Fibroblast of lung (primary cell): ENCODE measurements at places on chromosomes 4 and X.

- H3K27me3 ChIP-seq, result no peaks in the 10 kb centered on the region
- DNase-seq, result no peak
- H3K36me3 ChIP-seq, result no peaks in the 10 kb centered on the region
- no peak overlapping the region for H3K27ac ChIP-seq
- no peak overlapping the region for H3K4me3 ChIP-seq
Observed at GRCh38 chr4:65467068-65467680, 203.1 kb downstream of the EPHA5 start.

GRCh38 chr4:186266729-186267456 is 904 bp downstream of the F11 start:
- no peaks in the 10 kb centered on the region for H3K4me1 ChIP-seq
- peak; percentile 32 for DNase-seq
- H3K27me3 ChIP-seq, result no peaks in the 10 kb centered on the region

DNA sequence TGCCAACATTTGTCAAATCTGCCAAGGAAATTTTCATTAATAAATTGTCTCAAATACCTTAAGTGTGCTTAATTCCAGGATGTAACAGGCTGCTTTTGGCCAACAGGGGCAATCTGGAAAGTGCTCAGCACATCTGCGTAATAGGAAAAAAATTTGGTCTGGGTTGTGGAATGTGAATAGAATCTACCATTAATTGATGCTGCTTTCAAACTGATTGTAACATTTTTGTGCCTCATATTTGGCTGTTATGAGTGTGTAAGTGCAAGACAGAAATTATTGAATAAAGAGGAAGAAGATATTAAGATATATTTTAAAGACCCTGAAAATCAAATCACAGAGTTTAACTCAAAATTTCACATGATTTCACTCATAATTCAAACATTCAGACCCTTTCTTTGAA is 41.1 kb downstream of the REELD1 start:
- H3K36me3 ChIP-seq, result no peaks in the 10 kb centered on the region
- DNase-seq, result peak; percentile 21
- H3K4me1 ChIP-seq, result peaks cover 7% of the 10 kb centered on the region
- H3K27ac ChIP-seq, result no peak overlapping the region

DNA sequence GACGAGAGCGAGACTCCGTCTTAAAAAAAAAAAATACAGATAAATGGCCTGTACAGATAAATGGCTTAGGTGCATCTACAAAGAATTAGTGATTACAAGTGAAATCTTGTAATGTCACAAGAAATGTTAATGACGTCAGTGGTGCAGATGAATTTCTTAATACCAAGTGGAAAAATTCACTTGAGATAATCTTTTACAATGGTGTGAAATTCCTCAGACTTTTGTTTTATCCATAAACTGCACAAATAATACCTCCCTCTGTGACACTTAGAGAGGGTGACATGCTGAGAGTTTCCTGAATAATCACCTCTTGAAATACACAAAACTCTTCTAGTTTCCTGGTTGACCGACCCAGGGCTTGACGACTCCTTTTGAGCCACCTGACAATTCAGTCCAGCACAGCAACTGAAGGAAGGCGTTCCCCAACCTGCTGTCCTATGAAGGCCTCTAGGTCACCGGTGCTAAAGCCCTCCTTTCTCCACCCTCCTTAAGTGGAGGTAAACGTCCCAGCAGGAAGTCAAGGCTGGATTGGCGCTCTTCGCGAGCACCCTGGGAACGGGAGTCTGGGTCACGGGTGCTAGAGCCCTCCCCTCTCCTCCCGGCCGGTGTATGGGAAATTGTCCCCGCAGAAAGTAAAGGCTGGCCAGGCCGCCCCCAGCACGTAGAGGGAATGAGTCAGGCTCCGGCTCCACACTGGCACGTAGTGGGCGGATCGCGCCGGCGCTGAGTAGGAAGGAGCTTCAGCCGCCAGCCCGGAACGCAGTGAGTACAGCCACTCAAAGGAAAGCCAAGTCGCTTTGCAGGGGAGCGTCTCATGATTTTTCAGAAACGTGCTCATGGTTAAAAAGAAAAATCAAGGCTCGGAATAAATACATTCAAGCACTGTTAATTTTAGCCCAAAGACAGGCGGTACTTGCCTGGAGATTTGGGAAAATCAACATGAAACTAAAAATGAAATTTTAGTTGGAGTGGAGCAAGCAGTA is at the start of gene TMEM144:
Gene TMEM144 (plus strand): TSS at position 662 of the 983 bp plus-strand sequence. CDS start 2,182 bp downstream, outside the sequence.
- peak; percentile 79 for DNase-seq
- H3K36me3 ChIP-seq, result no peaks in the 10 kb centered on the region
- H3K4me3 ChIP-seq, result peak within 1 kb of the TSS; percentile 50
- peaks cover 4% of the 10 kb centered on the region for H3K4me1 ChIP-seq
- H3K27me3 ChIP-seq, result no peaks in the 10 kb centered on the region
- peak within 1 kb of the TSS; percentile 18 for H3K27ac ChIP-seq

DNA sequence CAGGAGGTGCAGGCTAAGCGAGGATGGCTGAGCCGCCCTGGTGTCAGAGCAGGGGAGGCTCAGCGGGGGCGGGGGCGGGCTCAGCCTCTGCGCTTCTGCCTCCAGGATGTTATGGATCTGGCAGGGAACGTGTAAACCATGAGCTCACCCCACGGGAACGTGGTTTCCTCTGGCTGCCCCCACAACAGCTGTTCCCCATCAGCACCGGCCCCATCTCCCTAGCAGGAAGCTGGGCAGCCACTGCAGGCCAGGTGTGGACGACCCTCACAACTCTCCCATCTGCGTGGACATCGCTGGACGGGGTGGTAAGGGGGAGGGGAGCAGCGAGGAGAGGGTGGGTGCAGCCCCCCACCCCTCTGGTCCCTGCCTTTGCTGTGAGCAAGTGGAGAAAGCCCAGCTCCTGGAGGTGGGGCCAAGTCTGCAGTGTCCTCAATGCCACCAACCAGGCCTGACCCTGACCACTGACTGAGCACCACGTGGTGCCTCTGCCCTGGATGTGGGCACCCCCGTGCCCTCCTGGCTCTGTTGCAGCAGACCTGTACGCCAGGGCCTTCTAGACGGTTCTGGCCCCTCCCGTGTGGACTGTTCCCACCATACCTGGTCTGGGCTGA is 28.1 kb upstream of the SPON2 start:
- H3K27me3 ChIP-seq, result no peaks in the 10 kb centered on the region
- DNase-seq, result peak; percentile 90
- peaks cover 12% of the 10 kb centered on the region for H3K36me3 ChIP-seq
- peak overlapping the region; percentile 41 for H3K4me3 ChIP-seq
- peaks cover 22% of the 10 kb centered on the region for H3K4me1 ChIP-seq

DNA sequence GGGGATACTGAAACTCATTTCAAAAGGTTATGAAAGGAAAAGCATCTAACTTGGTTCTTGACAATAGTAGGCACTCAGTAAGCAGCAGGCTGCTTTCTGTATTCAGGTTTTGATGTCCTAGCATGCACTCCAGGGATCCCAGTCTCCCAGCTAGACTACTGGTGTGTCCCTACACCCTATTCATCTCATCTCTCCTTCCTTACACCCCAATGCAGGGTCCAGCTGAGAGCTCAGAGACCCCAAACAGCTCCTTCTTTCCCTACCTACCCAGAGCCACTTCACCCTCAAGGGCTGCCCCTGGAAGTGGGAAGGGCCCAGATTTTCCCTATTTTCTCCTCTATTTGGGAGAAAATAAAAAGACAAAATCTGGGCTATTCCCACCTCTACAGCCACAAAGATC is 1.6 kb upstream of the EFNB1 start:
- DNase-seq, result no peak
- H3K4me1 ChIP-seq, result no peaks in the 10 kb centered on the region
- H3K27ac ChIP-seq, result no peak overlapping the region
- H3K36me3 ChIP-seq, result no peaks in the 10 kb centered on the region

DNA sequence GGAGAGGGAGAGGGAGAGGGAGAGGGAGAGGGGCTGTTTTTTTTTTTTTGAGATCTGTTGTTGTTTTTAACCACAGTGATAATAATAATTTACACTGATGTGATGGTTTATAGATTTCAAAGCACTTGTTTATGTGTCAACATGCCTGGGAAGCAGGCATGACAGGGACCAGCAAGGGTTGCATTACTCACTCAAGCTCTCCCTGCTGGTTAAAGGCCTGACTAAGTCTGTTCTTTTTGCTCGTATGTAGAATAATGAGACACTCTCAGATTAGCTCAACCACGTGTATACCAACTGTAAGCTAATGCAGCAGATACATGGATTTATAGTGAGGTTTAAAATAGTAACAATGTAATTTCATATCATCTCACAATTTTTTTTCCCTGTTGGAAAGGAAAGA is 134.6 kb upstream of the BOD1L1 start:
- H3K4me1 ChIP-seq, result no peaks in the 10 kb centered on the region
- H3K27me3 ChIP-seq, result no peaks in the 10 kb centered on the region
- H3K27ac ChIP-seq, result no peak overlapping the region
- no peak overlapping the region for H3K4me3 ChIP-seq

- H3K4me3 ChIP-seq, result no peak overlapping the region
- H3K4me1 ChIP-seq, result no peaks in the 10 kb centered on the region
- DNase-seq, result no peak
- no peaks in the 10 kb centered on the region for H3K36me3 ChIP-seq
- H3K27ac ChIP-seq, result no peak overlapping the region
- no peaks in the 10 kb centered on the region for H3K27me3 ChIP-seq
Observed at GRCh38 chrX:154140742-154141141, 3.3 kb upstream of the OPN1LW start.

DNA sequence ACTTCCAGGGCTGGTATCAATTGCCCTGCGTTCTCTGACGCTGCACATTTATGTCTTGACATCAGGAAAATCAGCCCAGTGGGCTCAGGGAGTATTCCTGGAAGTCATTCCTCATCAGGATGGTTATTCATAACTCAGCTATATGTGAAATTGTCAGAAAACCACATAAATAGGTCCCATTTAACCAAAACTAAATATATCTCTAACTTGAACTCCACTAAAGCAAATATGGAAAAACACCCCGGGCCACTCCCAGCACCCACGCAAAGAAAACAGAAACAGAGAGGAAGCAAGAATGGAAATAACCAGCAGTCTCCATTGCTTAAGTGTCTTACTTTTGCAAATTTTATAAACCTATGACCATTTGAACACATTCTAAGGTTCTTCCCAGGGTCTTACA is 112.0 kb downstream of the IRF2 start:
- H3K27me3 ChIP-seq, result no peaks in the 10 kb centered on the region
- no peaks in the 10 kb centered on the region for H3K36me3 ChIP-seq
- H3K4me1 ChIP-seq, result no peaks in the 10 kb centered on the region
- H3K4me3 ChIP-seq, result no peak overlapping the region

- H3K4me1 ChIP-seq, result no peaks in the 10 kb centered on the region
- no peak overlapping the region for H3K27ac ChIP-seq
- no peak overlapping the region for H3K4me3 ChIP-seq
- H3K36me3 ChIP-seq, result peaks cover 2% of the 10 kb centered on the region
- DNase-seq, result no peak
Observed at GRCh38 chrX:118679290-118679689, 48.1 kb upstream of the IL13RA1 start.

DNA sequence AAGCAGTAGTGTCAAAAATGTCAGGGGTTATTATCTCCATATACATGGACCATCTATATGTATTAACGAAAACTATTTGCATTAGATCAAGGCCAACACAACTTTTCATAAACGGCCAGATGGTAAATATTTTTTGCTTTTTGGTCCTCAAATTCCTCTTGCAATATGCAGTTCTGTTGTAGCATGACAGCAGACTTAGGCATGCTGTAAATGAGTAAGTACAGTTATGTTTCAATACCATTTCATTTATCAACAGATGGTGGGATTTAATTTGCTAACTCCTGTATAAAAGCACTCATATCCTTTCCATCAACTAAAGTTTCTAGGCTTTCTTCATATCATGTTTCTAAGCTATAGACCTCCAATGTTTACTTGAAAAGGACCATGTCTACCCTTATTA is 208.1 kb downstream of the ANKRD50 start:
- no peak for DNase-seq
- no peak overlapping the region for H3K4me3 ChIP-seq
- no peaks in the 10 kb centered on the region for H3K36me3 ChIP-seq
- H3K27ac ChIP-seq, result no peak overlapping the region

DNA sequence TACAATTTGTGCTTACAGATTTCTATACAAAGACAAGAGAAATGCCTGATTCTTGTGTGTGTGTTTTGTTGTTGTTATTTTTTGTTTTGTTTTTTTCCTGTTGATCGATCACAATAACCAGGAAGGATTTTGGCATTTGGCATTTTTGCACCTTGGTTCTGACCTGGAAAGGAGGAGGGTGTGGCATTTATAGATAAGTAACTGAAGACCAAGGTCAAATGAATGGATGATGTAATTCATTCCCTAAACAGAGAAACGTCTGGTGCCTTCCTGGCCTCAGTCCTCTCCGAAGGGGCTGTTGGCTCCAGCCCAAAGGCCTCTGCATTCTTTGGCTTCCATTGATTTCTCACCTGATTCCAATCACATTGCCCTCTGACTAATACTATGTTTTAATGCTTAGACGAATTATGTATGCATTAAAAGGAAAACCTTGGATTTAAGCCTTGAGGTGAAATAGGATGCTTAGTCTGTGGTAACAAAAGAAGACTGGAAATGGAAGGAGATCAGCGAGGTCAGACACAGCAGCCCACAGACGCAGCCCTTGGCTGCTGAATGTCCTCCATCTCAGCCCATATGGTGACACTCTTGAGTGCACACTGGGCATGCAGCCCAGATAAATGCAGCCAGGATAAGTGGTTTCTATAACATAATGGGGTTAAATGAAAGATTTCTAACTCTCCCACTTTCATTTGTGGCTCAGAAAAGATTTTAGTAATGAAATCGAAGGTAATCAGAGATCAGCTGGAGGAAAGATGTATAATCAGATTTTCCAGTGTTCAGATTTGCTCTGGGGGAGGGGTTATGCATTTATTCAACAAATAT is 60.5 kb upstream of the TRIM2 start:
- peaks cover 8% of the 10 kb centered on the region for H3K4me1 ChIP-seq
- DNase-seq, result peak; percentile 81
- H3K27me3 ChIP-seq, result no peaks in the 10 kb centered on the region
- H3K27ac ChIP-seq, result no peak overlapping the region
- no peaks in the 10 kb centered on the region for H3K36me3 ChIP-seq

- peak overlapping the region; percentile 30 for H3K27ac ChIP-seq
- no peak overlapping the region for H3K4me3 ChIP-seq
- H3K27me3 ChIP-seq, result no peaks in the 10 kb centered on the region
- H3K36me3 ChIP-seq, result no peaks in the 10 kb centered on the region
- peak; percentile 17 for DNase-seq
Observed at GRCh38 chr4:189022440-189023035, 883.3 kb downstream of the TRIML1 start.

- H3K27me3 ChIP-seq, result no peaks in the 10 kb centered on the region
- H3K27ac ChIP-seq, result peak overlapping the region; percentile 53
- H3K4me3 ChIP-seq, result no peak overlapping the region
- H3K4me1 ChIP-seq, result peaks cover 2% of the 10 kb centered on the region
- H3K36me3 ChIP-seq, result no peaks in the 10 kb centered on the region
- DNase-seq, result peak; percentile 48
Observed at GRCh38 chr4:140718241-140718952, 37.8 kb downstream of the TBC1D9 start.

- H3K27ac ChIP-seq, result no peak overlapping the region
- H3K4me1 ChIP-seq, result no peaks in the 10 kb centered on the region
- H3K27me3 ChIP-seq, result no peaks in the 10 kb centered on the region
- H3K4me3 ChIP-seq, result no peak overlapping the region
Observed at GRCh38 chrX:135010921-135011320, 11.4 kb downstream of the RTL8B start.
